ENCODE measurements at places on chromosomes 16 and 17.

DNA sequence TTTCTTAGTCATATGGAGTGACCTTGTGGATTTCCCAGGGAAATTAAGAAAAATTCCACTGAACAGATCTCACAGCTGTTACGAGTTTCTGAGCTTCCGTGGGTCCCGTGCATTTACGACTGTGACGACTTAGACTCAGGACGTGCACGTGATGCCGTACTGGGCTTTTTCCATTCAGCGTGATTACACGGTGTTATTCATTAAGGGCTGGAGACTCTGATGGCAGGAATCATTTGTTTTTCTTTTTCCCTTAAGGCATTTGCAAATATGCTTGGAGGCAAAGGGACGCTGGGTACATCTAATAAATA, 57.2 kb downstream of the TBC1D16 start:
- no peak for DNase-seq

GRCh38 chr17:42964161-42964932, at the start of gene AARSD1:
Gene AARSD1, minus strand, starts transcription at chr17:42964454. Its CDS starts 14 bp downstream, at chr17:42964440.
- DNase-seq, result peak; percentile 90

- DNase-seq, result peak; percentile 69
These were observed 747 bp upstream of the LHX1 start for GRCh38 chr17:36936455-36937000.

- no peak for DNase-seq
These were observed 2.7 kb upstream of the METTL26 start for GRCh38 chr16:638836-639235.

GRCh38 chr17:21233581-21234347, 19.4 kb downstream of the NATD1 start:
- no peak for DNase-seq
